ENCODE measurements at places on chromosomes 4 and X. TPM values are rescaled to one million over a fixed set of nuclear protein-coding genes. Genes with fewer than 3 reads are reported as not detected.

Gene ZBTB33
- total RNA-seq, result 13.3 TPM

Gene SASH3
- not detected for total RNA-seq

Gene SHROOM2
- total RNA-seq, result 27.3 TPM

Gene XPNPEP2
- not detected for total RNA-seq

Gene GAGE12H
- total RNA-seq, result not detected

Gene NRK
- total RNA-seq, result not detected

Gene RAB9B
- under 0.01 TPM for total RNA-seq

Gene TMEM154
- 0.60 TPM for total RNA-seq

Gene IL3RA
- not detected for total RNA-seq

Gene HAUS3
- total RNA-seq, result 12.1 TPM

DNA sequence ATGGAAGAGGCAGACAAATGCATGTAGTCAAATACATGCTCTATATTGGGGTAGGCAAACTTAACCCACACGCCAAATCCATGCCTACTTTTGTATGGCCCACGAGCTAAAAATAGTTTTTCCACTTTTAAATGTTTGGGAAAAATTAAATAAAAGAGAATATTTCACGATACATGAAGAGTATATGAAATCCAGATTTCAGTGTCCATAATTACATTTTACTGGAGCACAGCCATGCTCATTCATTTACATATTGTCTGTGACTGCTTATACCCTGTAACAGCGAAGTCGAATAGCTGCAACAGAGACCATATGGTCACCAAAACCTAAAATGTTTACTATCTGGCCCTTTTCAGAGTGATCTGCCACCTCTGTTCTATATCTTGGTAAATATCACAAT, 257.4 kb upstream of the NOCT start:
- DNase-seq, result no peak

GRCh38 chr4:185839770-185840169, 27.8 kb upstream of the SORBS2 start:
- no peak for DNase-seq

DNA sequence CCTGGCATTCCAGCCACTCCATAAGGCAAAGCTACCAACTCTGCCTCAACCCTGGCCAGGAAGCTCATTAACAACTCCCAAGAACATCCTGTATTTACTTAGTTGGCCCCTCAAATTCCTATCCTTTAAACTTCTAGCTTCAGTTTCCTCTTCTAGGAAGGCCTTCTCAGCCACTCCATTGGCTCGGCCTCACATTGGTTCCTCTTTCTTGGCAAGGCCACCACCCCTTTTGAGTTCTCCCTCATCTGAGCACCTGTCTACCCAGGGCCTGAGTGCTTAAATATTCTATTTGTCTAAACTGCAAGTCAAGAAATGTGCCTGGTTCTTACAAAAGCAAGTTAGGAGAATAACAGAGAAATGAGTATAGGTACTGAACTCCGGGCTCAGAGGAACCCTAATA, 10.0 kb downstream of the SMC1A start:
- DNase-seq, result no peak

GRCh38 chr4:9989918-9990635, 31.2 kb downstream of the SLC2A9 start:
- no peak for DNase-seq

GRCh38 chr4:29046781-29047180, 1673.4 kb upstream of the PCDH7 start:
- DNase-seq, result no peak

GRCh38 chr4:69858690-69859089, 1.3 kb downstream of the SULT1E1 start:
- no peak for DNase-seq

GRCh38 chr4:142696334-142697122, 149.6 kb downstream of the INPP4B start:
- no peak for DNase-seq

DNA sequence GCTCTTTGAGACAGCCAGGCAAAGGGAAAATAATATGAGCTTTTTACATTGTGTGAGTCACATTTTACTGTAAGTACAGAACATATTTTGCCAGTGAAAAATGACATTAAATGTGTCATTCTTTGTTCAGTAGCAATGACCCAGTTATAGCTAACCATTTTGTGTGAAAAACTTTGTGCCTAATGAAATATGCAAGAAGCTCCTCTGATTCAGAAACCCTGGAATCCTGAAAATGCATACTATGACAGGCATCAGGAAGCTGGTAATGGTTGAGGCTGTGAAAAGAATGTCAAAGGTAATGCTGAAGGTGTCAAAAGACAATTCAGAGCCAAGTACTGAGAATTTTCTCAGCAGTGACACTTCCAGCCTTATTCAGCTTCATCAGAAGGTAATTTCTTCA, 549.5 kb upstream of the SMIM31 start:
- DNase-seq, result peak; percentile 3

GRCh38 chr4:142922720-142923119, 76.6 kb upstream of the INPP4B start:
- DNase-seq, result no peak

DNA sequence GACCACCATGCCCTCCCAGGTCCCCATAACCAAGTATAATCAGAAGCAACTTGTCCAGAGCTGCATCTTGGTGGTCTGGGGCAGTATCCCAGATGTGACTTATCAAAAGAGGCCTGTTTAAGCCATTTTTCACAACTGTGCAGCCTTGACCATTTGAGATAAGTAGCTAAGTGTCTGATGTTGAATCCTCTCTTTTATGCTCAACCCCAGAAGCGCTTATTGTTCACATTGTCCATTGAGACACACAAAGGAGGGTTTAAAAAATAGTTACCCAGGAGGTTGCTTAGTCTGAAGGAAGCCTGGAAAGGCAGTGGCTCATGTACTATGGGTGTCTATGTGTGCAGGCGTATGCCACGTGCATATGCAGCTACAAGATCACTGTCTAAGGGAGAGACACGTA, 27.0 kb downstream of the ENPP6 start:
- DNase-seq, result no peak

DNA sequence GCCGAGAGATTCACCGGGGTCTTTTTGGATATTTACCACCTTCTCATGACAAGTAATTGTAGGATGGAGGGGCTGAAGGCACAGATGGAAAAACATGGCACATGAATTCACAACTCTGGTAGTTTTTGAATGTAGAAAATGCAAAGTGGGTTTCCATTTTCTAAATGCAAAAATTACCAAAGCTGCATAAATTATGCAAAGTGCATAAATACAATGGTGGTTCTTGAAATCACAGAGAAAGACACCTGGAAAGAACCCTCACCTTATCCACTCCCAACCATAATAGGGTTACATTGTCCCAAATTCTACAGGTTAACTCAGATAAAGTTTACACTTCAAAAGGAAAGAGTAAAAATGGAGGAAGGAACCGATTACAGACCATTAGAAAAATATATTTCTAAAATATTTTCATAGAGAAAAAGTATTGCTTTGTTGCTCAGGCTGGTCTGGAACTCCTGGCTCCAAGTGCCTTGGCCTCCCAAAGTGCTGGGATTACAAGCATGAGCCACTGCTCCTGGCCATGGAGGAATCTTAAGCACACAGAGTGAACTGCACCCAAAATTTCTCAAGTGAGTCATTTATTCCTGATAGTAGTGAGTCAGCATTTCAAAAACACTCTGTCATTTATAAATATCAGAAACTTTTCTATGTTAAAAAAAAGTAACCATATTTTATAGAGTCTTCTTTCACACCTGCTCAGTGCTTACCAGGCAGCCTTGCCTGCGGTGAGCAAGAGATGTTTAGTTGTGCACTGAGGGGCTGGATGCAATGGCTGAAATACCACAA, 101.4 kb downstream of the FIP1L1 start:
- DNase-seq, result peak; percentile 73

DNA sequence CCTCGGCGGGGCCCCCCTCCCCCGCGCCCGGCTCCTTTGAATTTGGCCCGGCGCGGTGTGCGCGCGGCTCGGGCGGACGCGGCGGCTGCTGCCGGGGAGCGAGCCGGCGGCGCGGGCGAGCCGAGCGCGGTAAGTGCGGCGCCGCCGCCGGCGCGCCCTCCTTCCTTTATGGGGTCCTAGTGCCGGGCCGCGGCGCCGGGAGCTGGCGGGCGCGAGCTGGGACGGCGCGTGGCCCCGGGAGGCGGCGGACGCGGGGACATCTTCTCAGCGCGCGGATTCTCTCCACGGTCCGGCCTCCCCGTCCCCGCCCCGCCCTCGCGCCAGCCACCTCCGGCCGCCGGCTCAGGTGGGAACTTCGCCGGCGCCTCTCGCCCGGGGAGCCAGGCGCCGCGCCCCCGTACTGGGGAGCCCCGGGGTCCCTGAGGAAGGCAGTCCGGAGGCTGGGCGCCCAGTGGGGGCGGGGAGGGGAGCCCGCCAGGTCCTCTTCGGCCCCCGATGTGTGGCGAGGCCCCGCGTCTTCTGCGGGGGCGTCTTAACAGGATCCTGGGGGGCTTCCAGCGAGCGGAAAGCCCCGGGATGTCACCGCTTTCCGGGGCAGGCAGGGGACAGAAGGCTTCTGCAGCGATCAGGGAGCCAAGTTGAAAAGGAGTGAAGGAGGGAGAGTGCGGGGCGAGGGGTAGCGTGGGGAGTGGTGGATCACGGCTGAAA, 98.4 kb upstream of the TENM3 start:
- no peak for DNase-seq

DNA sequence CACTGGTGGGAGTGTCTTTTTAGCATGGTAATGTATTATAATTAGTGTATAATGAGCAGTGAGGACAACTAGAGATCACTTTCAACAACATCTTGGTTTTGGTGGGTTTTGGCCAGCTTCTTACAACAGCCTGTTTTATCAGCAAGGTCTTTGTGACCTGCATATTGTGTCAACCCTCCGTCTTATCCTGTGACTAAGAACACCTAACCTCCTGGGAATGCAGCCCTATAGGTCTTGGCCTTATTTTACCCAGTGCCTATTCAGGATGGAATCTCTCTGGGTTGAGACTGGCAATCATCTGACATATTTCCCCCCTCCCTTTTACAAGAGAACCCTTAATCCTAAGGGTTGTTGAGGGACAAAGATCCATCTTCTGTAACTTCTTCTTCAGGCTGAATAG, 21.9 kb upstream of the ADH4 start:
- no peak for DNase-seq

GRCh38 chrX:78886550-78886949, 58.6 kb upstream of the P2RY10 start:
- DNase-seq, result peak; percentile 27

- no peak for DNase-seq
Measured at GRCh38 chr4:3525532-3526430, 6.4 kb downstream of the LRPAP1 start.

DNA sequence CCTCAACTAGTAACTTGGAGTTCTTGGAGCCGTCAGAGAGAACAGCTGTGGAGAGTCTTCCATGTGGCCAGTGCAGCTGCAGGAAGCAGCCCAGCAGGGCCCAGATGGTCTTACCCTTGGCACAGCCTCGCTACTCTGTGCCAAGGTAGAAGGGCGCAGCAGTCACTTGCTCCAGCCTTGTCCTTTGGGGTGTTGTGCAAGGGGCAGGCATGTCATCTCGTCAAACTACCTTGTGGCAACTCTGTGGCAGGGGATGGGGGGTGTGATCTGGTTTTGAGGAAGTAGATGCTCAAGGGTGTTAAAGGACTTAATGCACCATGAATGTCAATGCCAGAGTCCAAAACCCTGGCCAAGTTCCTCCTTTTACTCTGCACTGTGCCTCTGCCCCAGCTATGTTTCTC, 34.2 kb upstream of the TBC1D14 start:
- DNase-seq, result no peak

Measured in RPMI7951 (cell line).